ENCODE measurements at places on chromosomes 1 and 21. TPM values are rescaled to one million over a fixed set of nuclear protein-coding genes. Genes with fewer than 3 reads are reported as not detected.

LDLRAP1 gene
- 14.8 TPM for total RNA-seq

DNA sequence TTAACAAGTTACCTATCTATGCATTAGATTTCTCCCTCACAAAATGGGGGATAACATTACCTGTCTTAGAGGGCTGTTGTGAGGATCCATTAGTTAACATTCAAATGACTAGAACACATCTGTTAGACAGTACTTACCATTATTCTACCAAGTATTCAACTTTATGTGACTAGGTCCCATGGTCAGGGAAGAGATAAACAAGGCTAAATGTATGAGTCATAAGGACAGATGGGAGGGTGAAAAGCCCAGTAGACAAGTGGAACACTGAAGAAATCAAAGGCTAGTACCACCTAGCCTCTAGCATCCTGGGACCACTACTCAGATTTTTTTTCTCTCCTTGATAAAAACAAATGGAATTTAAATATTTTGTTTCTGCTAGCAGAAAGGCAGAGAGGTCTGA is 9.0 kb upstream of the VHLL start:
- DNase-seq, result no peak

NBPF4 gene
- total RNA-seq, result not detected

GRCh38 chr1:51512120-51512519 is 6.9 kb downstream of the EPS15 start:
- no peak for DNase-seq

- no peak for DNase-seq
Observed at GRCh38 chr1:230069796-230070195, 2.8 kb downstream of the GALNT2 start.

- DNase-seq, result no peak
Observed at GRCh38 chr1:24770881-24771280, 25.6 kb downstream of the CLIC4 start.

USP21 gene
- 9.8 TPM for total RNA-seq

TGFBR3 gene
- total RNA-seq, result 8.2 TPM

- DNase-seq, result no peak
Observed at GRCh38 chr1:248359415-248359814, 2.0 kb upstream of the OR2T4 start.

DNA sequence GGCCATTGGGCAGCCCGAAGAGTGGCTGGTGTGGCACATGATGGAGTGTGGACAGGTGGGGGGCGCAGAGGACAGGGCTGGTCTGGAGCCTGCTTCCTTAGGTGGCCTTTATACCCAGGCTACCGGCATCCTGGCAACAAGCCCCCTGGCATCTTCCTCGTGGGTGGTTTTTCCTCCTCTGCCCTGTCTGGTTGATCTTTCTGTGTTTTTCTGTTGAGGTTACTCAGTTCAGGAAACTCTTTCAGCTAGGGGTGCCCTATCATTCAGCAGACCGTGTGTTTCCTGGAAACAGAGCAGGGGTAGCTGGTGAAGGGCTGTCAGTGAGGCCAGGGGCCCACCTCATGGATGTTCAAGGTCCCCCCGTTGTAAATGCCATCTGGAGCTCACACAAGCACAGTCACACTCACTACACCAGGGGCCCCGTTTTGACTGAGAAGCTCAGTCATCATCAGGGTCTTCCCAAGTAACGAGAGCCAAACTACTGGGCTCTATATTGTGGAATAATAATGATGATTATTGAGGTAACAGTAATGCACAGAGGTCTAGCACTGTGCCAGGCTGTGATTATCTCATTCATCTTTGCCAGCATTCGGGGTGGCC is at the start of gene KRTAP12-4:
TSS of gene KRTAP12-4 (minus strand) at position 84 of the 600 bp plus-strand sequence. CDS start at position 39, 45 bp downstream.
- no peak for DNase-seq

DNA sequence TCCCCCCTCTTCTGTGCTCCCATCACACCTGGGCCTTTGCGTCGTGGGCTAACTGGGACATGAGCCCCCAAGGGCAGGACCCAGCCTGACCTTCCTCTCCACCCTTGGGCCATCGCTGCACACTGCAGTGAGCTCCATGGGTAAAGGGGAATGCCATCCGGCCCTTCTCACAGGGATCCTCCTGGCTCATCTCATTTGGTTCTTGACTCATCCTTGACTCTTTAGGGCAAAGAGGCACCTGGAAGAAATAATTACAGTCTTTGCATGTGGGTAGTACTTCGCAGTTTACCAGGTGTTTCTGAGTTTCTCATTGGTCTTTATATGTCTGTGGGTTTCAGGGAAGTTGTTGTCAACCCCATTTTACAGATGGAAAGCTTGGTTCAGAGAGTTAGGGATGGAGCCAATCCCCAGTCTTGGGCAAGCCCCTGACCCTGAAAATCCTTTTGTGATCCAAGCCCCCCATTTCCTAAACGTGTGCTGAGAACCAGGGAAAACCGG is 59.3 kb upstream of the ID3 start:
- DNase-seq, result no peak

- DNase-seq, result no peak
Observed at GRCh38 chr1:197928849-197929336, 11.7 kb downstream of the LHX9 start.

- DNase-seq, result no peak
Observed at GRCh38 chr1:28848416-28848815, 36.4 kb downstream of the OPRD1 start.

DNA sequence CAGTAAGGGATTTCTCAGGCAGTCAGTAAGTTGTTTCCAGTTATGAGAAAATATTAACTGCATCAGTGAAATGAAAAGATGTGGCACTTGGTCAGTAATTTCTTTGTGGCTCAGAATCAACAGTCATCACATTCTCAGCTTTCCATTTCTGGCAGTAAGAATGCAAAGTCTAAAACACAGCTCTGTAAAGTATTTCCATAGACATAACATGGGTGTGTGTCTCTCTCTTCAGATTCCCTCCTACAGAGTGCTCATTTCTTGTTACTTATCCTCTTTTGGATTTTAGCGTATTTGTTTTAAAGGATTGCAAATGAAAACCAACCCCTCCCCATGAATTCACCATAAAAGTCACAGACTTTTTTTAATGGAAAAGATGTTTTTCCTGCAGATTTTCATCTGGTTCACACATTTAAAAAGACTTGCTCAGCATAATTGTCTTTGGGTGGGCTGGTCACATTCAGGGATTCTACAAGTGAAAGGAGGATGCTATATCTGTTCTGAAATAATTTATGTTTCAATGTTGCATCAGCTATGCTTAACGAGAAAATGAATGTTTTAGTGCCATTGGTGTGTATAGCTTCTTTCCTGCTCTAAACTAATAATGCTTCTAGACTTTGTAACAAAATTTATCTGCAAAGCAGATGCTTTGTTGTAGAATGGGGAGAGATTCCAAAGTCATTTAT is 34.6 kb upstream of the CD55 start:
- DNase-seq, result no peak

DNTTIP2 gene
- 28.5 TPM for total RNA-seq

LCE1E gene
- total RNA-seq, result not detected

DNA sequence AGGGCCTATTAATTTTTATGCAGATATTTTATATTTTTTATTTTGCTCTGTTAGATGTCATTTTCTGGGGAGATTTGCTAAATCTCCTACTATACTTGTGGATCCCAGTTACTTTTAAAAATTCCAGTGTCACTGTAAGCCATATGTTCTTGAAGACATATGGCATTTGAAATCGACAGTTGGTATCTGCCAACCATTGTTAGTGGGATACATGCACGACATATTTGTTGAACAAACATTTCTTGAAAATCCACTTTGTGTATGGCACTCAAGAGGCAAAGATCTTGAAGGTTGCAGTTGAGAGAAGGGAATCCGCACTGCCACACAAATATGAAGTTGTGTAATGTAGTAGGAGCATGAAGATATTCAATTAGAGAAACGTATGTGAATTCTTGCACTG is 287.7 kb downstream of the HHAT start:
- DNase-seq, result no peak

GRCh38 chr1:151907363-151908139 is 1.8 kb downstream of the THEM4 start:
- no peak for DNase-seq

DNA sequence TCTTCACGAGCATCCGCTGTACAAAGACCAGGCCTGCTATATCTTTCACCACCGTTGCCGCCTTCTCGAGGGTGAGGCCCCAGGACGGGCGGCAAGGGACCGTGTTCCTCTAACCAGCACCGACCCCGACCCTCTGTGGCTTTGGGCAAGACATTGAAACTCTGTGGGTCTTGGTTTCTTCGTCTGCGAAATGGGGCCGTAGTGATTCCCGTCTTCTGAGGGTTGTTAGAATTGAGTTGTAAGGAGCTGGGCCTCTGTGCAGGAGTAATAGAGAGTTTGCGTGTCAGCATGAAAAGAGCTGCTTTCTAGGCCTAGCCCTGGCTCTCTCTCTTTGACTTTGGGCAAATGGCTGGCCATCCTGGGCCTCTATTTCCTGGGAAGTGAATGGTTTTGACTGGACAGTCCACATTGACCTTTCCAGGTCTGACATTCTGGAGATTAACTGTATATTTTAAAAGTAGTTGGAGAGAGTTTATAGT is 591 bp downstream of the MRPL37 start:
- DNase-seq, result no peak

- DNase-seq, result no peak
Observed at GRCh38 chr1:208217781-208218180, 26.4 kb downstream of the PLXNA2 start.

DNA sequence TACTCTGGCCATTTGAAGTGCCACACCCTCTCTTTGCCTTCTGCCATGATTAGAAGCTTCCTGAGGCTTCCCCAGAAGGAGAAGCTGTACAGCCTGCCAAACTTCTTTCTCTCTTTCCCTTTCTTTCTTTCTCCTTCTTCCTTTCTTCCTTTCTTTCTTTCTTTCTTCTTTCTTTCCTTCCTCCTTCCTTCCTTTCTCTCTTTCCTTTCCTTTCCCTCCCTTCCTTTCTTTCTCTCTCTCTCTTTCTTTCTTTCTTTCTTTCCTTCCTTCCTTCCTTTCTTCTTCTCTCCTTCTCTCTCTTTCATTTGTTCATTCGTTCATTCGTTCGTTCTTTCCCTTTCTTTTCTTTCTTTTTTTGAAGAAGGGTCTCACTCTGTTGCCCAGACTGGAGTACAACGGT is 931.0 kb downstream of the TTLL7 start:
- DNase-seq, result no peak

FALEC gene
- not detected for total RNA-seq

- no peak for DNase-seq
Observed at GRCh38 chr1:184701816-184702215, 52.8 kb downstream of the EDEM3 start.

AMY2A gene
- total RNA-seq, result not detected

DNA sequence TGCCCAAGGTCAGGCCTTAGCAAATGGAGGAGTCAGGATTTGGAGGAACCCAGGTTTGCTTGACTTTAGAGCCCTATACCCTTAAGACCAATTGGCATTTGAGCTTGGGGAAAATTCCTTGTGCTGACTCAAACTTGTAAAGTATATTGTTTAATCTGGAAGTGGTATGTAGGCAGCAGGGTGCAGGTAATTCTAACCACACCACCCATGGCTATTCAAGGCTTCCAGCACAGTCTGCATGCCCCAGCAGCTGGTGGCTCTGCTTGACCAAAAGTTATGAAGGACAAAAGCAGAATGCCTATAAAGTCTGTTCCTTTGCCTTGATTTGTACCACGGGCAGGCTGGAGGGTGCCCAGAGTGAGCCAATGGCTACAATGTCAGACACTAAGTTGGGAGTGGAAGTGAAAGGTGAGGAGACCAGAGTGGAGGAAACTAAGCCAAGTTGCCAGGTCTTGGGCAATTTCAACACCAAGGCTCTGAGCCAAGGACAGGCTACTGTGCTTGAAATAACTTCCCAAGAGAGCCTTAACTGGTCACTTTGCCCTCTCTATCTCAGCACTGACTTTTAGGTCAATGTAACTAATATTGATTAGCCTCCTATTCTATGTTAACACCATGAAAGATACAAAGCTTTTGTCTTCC is 4.7 kb upstream of the G0S2 start:
- DNase-seq, result no peak

OR14I1 gene
- not detected for total RNA-seq

Measured in glomerular endothelial cell (primary cell).